ENCODE measurements at places on chromosomes 13 and 19. TPM values are rescaled to one million over a fixed set of nuclear protein-coding genes. Genes with fewer than 3 reads are reported as not detected.

Gene IQCN
- 1.7 TPM for total RNA-seq

Gene KLK15
- total RNA-seq, result 3.6 TPM

Gene KLK7
- total RNA-seq, result not detected

Gene CCNE1
- total RNA-seq, result 5.1 TPM

Gene GNG8
- total RNA-seq, result not detected

Gene KLK13
- total RNA-seq, result not detected

Gene GJB2
- 50.4 TPM for total RNA-seq

Gene ZNF566
- 5.0 TPM for total RNA-seq

DNA sequence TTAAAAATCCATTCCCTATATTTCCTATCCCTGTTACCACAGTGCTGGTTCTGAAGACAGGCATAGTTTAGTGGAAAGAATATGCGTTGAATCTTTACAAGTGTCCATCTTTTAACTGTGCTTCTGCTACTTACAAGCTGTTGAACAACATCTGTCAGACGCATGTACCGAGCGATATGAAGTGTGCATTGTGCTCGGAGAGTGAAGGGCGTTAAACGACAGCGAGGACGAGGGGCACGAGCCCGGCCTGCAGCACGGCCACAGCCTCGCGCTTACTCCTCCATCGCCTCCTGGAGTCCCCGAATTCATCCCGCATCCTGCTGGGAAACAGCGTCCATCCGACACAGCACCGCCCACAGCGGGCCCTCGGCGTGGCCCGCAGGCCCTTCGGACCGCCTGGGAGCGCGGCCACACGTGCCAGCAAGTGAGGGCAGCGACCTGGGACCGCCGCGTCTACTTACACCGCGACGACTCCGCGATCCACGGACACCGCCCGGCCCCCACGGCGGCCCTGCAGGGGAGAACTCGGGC is 514 bp downstream of the PCID2 start:
- peaks cover 5% of the 10 kb centered on the region for H3K4me1 ChIP-seq
- H3K27ac ChIP-seq, result peak overlapping the region; percentile 99
- no peaks in the 10 kb centered on the region for H3K36me3 ChIP-seq

- no peak for DNase-seq
- no peak overlapping the region for H3K4me3 ChIP-seq
- H3K27ac ChIP-seq, result no peak overlapping the region
- no peaks in the 10 kb centered on the region for H3K36me3 ChIP-seq
- no peaks in the 10 kb centered on the region for H3K4me1 ChIP-seq
These were observed 4.5 kb downstream of the CCNA1 start for GRCh38 chr13:36436811-36437210.

DNA sequence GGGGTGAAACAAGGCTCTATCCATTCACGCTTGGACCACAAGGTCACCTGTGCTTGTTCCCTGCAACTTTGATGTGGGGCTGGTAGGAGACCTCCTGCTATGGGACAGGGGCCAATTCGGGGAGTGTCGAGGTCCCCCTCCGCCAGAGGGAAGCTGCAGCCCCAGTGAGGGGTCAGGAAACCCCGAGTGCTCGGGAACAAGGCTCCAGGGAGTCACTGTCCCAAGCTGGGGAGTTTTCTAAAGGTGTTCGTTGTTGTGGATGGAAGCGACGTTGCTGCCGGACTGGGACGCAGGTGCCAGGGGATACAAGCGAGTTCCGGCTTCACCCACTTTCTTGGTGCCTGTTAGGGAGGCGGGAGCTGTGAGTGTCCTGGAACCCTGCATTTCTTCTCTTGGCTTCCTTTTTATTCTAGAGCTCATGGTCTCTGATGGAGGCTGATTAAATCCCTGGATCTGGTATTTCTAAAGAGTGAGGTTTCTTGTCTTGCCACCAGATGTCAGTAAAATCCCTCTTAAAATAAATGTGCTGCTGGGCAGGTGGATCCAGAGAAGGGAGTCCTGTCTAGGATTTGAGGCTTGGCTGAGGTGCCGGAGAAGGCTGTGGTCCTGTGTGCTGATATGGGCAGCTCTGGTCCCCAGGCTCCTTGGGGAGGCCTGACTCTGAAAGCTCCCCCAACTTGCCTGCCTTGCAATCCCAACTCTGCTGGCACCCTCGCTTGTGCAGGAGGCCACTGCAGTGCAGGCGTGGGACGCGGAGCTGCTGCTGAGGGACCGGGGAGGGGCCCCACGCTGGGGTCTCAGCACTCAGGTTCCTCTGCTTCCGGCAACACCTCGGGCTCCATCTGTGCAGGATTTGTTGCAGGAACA is 153.9 kb downstream of the TEX29 start:
- H3K36me3 ChIP-seq, result no peaks in the 10 kb centered on the region
- no peaks in the 10 kb centered on the region for H3K4me1 ChIP-seq
- no peak overlapping the region for H3K27ac ChIP-seq

DNA sequence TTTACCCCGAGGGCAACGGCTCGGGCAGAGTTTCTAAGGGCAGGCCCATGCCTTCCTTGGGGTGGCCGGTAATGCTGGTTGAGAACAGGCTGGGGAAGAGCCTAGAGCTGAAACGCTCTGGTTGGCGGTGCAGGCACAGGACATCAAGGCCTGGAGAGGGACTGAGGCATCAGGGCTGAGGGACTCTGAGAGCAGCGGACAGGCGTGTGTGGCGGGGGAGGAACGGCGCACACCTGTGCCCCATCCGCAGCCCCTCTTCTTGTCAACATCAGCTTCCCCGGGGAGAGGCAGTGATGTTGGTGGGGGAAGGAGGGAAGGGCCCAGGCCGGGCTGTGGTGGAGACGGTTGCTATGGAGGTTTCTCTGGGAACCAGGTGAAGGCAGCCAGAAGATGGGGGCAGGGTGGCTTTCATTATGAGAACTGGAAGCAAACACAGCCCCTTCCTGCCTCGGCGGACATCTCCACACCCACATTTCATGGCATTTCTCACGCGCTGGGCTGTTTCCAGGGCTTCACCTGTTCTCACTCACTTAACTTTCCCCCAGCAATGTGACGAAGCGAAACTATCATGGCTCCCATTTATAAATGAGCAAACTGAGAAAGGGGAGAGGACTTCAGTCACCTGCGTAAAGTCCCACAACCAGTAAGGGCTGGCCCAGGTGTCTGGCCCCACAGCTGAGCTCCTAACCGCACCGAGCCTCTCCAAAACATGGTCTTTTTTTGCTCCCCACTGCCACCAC is 8.2 kb upstream of the ATF5 start:
- H3K4me1 ChIP-seq, result no peaks in the 10 kb centered on the region
- H3K36me3 ChIP-seq, result peaks cover 8% of the 10 kb centered on the region
- H3K27me3 ChIP-seq, result no peaks in the 10 kb centered on the region
- H3K27ac ChIP-seq, result no peak overlapping the region
- H3K4me3 ChIP-seq, result no peak overlapping the region

DNA sequence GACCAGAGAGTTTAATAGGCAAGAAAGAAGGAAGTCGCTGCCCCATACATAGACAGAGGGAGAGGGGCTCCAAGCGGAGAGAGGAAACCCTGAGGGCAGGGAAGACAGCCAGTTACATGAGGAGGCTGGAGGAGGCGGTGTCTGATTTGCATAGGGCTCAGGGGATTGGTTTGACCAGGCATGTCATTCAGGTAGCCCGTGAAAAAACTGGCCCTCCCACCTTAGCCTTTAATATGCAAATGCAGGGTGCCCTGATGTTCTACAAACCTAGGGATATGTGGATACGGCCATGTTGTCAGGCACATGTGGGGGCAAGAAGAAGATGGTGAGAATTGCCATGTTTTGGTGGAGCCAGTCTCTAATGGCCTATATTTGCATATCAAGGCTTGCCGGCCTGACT is 1461.6 kb downstream of the PCDH9 start:
- no peaks in the 10 kb centered on the region for H3K36me3 ChIP-seq
- H3K27me3 ChIP-seq, result no peaks in the 10 kb centered on the region
- H3K27ac ChIP-seq, result no peak overlapping the region
- DNase-seq, result no peak
- no peaks in the 10 kb centered on the region for H3K4me1 ChIP-seq

DNA sequence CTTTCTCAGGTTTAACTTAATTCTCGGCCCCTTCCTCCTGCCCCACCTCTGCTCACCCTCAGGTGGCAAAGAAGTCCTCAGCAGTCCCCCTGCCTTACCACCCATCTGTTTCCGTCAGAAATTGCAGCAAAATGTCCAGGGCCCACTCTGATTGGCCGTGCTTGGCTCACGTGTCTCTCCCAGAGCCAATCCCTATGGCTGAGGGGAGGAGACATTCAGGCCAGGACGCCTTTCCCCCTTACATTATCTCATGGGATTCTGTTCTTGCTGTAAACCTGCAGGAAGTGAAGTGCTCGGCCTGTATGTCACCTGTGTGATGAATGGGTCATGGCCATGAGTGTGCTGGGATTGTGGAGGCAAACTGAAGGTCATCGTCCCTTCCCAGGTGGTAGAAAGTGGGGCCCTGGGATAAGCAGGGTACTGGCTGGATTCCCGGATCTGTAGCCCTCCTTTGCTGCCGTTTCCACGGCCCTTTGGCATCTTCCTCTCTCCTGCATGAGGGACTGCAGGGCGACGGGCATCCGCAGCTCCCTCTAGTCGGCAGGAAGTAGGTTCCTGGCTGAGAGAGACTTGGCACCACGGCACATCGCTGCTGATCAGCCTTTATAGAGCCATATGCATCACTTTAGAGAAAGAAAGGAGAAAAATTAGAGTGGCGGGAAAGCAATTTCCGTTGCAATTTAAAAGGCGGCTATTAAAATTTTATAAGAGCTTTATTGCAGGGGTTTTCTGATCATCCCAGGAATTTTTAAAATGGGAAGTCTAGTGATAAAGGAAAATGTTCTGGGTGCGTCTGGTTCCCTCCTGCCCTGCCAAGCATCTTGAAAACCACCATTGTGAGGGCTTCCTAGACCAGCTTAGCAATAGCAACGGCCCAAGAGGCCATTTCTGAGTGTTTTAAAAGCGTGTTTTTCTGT is 118.2 kb downstream of the SIPA1L3 start:
- no peaks in the 10 kb centered on the region for H3K4me1 ChIP-seq
- no peak overlapping the region for H3K4me3 ChIP-seq
- DNase-seq, result peak; percentile 36
- no peak overlapping the region for H3K27ac ChIP-seq
- H3K36me3 ChIP-seq, result no peaks in the 10 kb centered on the region
- no peaks in the 10 kb centered on the region for H3K27me3 ChIP-seq

DNA sequence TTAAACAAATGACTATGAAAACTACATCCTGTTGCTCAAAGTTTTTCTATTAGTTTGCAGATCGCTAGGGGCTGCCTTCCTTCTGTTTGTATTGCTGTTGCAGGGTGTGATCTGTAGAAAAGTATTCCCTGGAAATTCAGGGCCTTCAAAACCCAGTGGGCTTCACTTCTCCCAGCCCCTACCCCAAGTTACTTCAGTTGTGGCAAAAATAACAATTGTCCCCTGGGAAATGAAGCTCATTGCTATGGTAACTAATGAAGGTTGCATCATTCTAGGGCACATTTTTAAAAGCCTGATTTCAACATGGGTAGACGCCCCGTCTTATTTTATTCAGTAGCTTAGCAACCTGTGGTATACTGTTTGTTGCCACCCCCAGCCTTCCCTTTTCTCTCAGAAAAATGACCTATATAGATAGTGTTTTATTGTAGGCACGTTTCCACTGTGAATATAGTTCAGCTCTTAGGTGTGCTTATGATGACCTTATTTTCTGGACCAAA is 60.9 kb downstream of the WDFY2 start:
- no peaks in the 10 kb centered on the region for H3K27me3 ChIP-seq
- H3K36me3 ChIP-seq, result no peaks in the 10 kb centered on the region
- H3K4me1 ChIP-seq, result no peaks in the 10 kb centered on the region

GRCh38 chr19:46648961-46649960 is 11.7 kb downstream of the DACT3 start:
- no peak overlapping the region for H3K27ac ChIP-seq
- DNase-seq, result no peak
- no peak overlapping the region for H3K4me3 ChIP-seq

GRCh38 chr19:7366701-7367420 is 18.1 kb downstream of the ARHGEF18 start:
- H3K27ac ChIP-seq, result no peak overlapping the region
- DNase-seq, result peak; percentile 33
- H3K36me3 ChIP-seq, result no peaks in the 10 kb centered on the region

GRCh38 chr13:30429721-30430694 is 7.7 kb downstream of the UBE2L5 start:
- H3K36me3 ChIP-seq, result no peaks in the 10 kb centered on the region
- no peak overlapping the region for H3K4me3 ChIP-seq
- no peaks in the 10 kb centered on the region for H3K27me3 ChIP-seq
- no peaks in the 10 kb centered on the region for H3K4me1 ChIP-seq
- H3K27ac ChIP-seq, result no peak overlapping the region

DNA sequence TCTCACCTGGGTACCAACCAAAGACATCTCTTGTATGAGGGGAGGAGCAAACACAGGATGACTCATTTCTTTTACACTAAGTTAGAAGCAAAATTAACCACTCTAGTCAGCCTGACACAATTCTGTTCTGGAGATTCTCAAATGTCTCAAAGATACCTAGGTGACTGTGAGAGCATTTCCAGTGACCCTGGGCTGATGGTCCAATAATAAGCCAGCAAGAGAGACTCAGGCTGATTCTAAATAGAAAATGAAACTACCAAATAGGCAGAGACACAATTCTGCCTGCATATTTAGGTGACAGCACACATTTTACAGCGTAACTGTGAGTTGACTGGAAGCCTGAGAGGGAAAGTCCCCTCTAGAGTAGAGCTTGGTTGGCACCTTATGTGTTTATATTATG is 16.3 kb downstream of the ZNF91 start:
- DNase-seq, result no peak
- H3K4me1 ChIP-seq, result no peaks in the 10 kb centered on the region
- H3K27me3 ChIP-seq, result no peaks in the 10 kb centered on the region
- no peak overlapping the region for H3K4me3 ChIP-seq
- peaks cover 2% of the 10 kb centered on the region for H3K36me3 ChIP-seq
- no peak overlapping the region for H3K27ac ChIP-seq

- no peaks in the 10 kb centered on the region for H3K36me3 ChIP-seq
- no peaks in the 10 kb centered on the region for H3K27me3 ChIP-seq
- peaks cover 4% of the 10 kb centered on the region for H3K4me1 ChIP-seq
- no peak overlapping the region for H3K4me3 ChIP-seq
- H3K27ac ChIP-seq, result no peak overlapping the region
These were observed 116.8 kb downstream of the ENOX1 start for GRCh38 chr13:43669964-43670363.

- H3K27ac ChIP-seq, result peak overlapping the region; percentile 17
- H3K27me3 ChIP-seq, result no peaks in the 10 kb centered on the region
- peaks cover 7% of the 10 kb centered on the region for H3K4me1 ChIP-seq
- H3K36me3 ChIP-seq, result no peaks in the 10 kb centered on the region
- H3K4me3 ChIP-seq, result peak overlapping the region; percentile 43
- no peak for DNase-seq
These were observed 26.9 kb downstream of the RFX1 start for GRCh38 chr19:13979244-13979615.

GRCh38 chr13:99367663-99368448 is 60.7 kb upstream of the GPR183 start:
- no peaks in the 10 kb centered on the region for H3K36me3 ChIP-seq
- no peak overlapping the region for H3K27ac ChIP-seq
- H3K4me3 ChIP-seq, result no peak overlapping the region
- no peak for DNase-seq

All from colonic mucosa (tissue), 4 donors.